ENCODE measurements at places on chromosomes 6 and 20. TPM values are rescaled to one million over a fixed set of nuclear protein-coding genes. Genes with fewer than 3 reads are reported as not detected.
A peak's percentile ranks its signal among the peaks of the same experiment; 100 is the strongest.

Gene CST5
- not detected for total RNA-seq

- H3K4me1 ChIP-seq = peaks cover 4% of the 10 kb centered on the region
- no peak overlapping the region for H3K4me3 ChIP-seq
- no peaks in the 10 kb centered on the region for H3K36me3 ChIP-seq
- DNase-seq = no peak
- H3K27ac ChIP-seq = no peak overlapping the region
Observed at GRCh38 chr6:44917430-44917829, 410.7 kb upstream of the RUNX2 start.

- H3K27ac ChIP-seq = peak overlapping the region; percentile 75
- H3K36me3 ChIP-seq = no peaks in the 10 kb centered on the region
- no peak for DNase-seq
- no peak overlapping the region for H3K4me3 ChIP-seq
- no peaks in the 10 kb centered on the region for H3K27me3 ChIP-seq
Observed at GRCh38 chr20:49969234-49969633, 13.5 kb upstream of the SNAI1 start.

Gene OPRM1
- not detected for total RNA-seq

DNA sequence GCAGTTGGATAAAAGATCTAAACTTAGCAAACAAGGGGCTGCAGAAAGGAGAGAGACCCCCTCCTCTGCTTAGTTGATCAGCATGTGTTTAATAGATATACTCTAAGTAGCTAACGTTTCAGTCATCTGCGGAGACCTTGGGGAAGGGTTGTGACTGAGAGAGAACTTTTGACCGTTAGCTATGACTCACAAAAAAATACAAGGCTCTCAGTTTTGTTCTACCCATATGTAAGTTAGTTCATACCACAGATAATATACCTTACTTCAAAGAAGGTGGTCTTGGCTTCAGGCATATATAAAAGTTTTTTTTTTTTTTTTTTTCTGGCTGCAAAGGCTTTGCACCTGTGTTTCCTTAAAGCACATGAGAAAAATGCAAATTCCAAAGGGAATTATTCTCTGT lies 258.9 kb downstream of the GJA1 start:
- no peaks in the 10 kb centered on the region for H3K36me3 ChIP-seq
- H3K27me3 ChIP-seq = no peaks in the 10 kb centered on the region
- no peak overlapping the region for H3K4me3 ChIP-seq
- H3K4me1 ChIP-seq = peaks cover 9% of the 10 kb centered on the region

DNA sequence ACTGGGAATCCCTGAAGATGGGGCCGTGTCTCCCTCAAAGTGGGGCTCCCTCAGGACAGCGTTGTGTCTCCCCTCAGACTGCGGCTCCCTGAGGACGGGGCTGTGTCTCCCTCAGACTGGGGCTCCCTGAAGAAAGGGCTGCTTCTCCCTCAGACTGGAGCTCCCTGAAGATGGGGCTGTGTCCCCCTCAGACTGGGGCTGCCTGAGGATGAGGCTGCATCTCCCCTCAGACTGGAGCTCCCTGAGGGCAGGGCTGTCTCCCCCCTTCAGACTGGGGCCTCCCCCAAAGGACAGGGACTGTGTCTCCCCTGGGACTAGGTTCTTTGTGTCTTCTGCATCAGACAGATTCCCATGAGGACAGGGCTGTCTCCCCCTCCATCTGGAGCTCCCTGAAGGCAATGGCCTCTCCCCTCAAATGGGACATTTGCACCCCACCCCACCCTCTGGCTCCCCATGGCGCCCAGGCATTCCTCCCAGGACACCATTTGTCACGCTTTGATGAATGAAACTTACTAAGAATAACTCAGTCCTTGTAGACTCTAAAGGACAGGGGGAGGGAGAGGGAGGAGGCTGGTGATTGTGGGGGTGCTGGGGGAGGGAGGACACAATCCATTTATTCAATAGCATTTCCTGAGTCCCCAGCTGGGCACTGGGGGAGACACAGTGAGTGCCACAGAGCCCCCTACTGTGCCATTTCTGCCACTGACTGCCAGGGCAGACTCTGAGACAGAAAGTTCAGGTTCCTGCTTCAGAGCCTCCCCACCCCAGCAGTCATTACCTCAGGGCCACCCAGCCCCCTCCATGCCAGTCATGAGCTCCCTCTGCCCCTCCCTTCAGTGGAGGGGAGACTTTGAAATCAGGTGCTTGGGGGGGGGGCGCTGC lies 122.4 kb downstream of the MRPL14 start:
- peaks cover 17% of the 10 kb centered on the region for H3K27me3 ChIP-seq
- H3K4me1 ChIP-seq = peaks cover 31% of the 10 kb centered on the region
- H3K4me3 ChIP-seq = no peak overlapping the region
- no peaks in the 10 kb centered on the region for H3K36me3 ChIP-seq
- H3K27ac ChIP-seq = peak overlapping the region; percentile 80
- DNase-seq = peak; percentile 44

DNA sequence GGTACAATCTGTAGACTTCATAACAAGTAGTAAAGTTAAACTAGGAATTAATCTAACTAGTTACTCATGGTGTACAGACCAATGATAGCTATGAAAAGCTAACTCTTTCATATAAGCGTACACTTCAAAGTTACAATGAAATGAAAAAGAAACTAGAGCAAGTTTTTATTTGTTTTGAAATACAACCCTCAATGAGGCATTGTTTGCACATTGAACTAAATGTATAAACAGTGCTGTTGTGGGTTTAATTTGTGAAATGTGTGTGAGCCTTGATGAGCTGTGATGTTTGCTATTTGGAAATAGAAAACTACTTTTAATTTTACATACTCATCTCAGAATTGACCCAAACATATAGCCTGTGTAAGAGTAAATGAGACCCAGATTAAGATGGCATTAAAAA lies 11.1 kb upstream of the EYA4 start:
- no peaks in the 10 kb centered on the region for H3K27me3 ChIP-seq
- no peak overlapping the region for H3K27ac ChIP-seq
- H3K4me3 ChIP-seq = no peak overlapping the region
- no peak for DNase-seq
- H3K4me1 ChIP-seq = no peaks in the 10 kb centered on the region

Gene ELOVL2
- total RNA-seq = 1.1 TPM

Gene RUNX2
- total RNA-seq = 2.3 TPM

GRCh38 chr6:51992876-51993275 lies 94.5 kb downstream of the PKHD1 start:
- no peak overlapping the region for H3K4me3 ChIP-seq
- no peaks in the 10 kb centered on the region for H3K4me1 ChIP-seq
- DNase-seq = no peak
- H3K27ac ChIP-seq = no peak overlapping the region

Gene GPR6
- not detected for total RNA-seq

GRCh38 chr6:7636151-7636550 lies 46.2 kb downstream of the SNRNP48 start:
- no peak overlapping the region for H3K4me3 ChIP-seq
- no peak overlapping the region for H3K27ac ChIP-seq
- H3K4me1 ChIP-seq = no peaks in the 10 kb centered on the region
- H3K27me3 ChIP-seq = no peaks in the 10 kb centered on the region

GRCh38 chr6:144952456-144953240 lies 667.5 kb downstream of the UTRN start:
- DNase-seq = no peak
- H3K4me1 ChIP-seq = no peaks in the 10 kb centered on the region
- H3K36me3 ChIP-seq = no peaks in the 10 kb centered on the region
- no peak overlapping the region for H3K4me3 ChIP-seq
- H3K27me3 ChIP-seq = no peaks in the 10 kb centered on the region
- no peak overlapping the region for H3K27ac ChIP-seq

DNA sequence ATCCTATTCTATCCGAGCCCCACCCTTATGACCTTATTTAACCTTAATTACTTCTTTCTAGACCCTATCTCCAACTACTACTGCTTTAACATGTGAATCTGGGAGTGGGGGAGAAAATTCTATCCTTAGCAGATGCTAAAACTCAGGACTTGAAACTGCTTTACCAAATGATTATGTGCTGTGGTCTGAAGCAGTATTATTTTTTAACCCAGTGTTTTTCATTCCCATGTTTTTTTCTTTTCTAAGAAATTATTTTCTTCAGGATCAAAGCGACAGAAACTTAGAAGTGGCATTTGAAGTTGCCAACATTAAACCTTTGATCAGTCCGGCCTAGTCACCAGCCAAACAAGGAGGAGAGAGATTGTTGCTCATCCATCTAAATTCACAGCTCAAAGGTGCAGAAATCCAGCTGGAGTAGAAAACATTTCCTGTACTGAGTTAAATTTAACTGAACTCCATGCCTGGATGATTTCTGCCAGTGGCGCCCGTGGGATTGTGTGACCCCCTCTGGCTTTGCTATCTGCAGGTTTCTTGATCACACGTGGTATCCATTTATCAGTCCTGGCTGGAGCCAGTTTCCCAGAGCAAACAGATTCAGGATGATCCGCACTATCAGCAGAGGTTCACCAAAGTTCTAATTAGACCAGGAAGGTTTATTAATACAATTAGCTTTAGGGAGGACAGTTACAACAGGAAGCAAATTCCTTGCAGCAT lies 300.5 kb downstream of the PLCB1 start:
- H3K36me3 ChIP-seq = no peaks in the 10 kb centered on the region
- H3K4me1 ChIP-seq = peaks cover 71% of the 10 kb centered on the region
- peak overlapping the region; percentile 65 for H3K27ac ChIP-seq
- H3K27me3 ChIP-seq = no peaks in the 10 kb centered on the region

Gene PPP1R18
- total RNA-seq = 77.2 TPM

- H3K4me3 ChIP-seq = no peak overlapping the region
- no peaks in the 10 kb centered on the region for H3K36me3 ChIP-seq
- no peaks in the 10 kb centered on the region for H3K4me1 ChIP-seq
Observed at GRCh38 chr6:81694207-81694606, 58.3 kb downstream of the TENT5A start.

- no peak for DNase-seq
- no peaks in the 10 kb centered on the region for H3K36me3 ChIP-seq
- no peaks in the 10 kb centered on the region for H3K27me3 ChIP-seq
- H3K27ac ChIP-seq = no peak overlapping the region
Observed at GRCh38 chr6:155517294-155517693, 61.7 kb upstream of the NOX3 start.

DNA sequence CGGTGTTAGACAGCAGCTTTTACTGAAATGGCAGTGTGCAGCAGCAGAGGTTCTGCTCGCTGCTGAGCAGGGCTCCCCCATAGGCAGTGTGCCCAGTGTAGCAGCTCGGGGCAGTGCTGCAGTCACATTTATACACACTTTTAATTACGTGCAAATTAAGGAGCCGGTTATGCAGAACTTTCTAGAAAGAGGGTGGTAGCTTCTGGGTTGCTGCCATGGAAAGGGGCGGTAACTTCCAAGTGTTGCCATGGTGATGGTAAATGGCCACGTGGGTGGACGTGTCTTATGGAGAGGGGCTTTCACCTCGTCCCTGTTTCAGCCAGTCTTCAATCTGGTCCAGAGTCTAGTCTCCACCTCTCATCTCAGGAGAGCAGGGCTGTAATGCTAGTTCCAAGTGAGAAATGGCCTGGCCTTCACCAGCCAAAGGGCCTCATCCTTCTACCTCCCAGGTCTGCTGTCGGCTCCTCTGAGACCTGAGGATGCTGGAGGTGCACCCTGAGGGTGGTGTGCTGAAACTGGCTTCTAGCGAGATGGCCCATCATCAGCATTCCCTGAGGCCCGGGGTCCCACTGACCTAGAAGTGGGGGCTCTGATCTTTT lies 180.5 kb upstream of the PMEPA1 start:
- no peaks in the 10 kb centered on the region for H3K36me3 ChIP-seq
- no peaks in the 10 kb centered on the region for H3K27me3 ChIP-seq
- H3K4me1 ChIP-seq = no peaks in the 10 kb centered on the region
- H3K27ac ChIP-seq = no peak overlapping the region

Gene FAM209B
- 0.53 TPM for total RNA-seq

Gene SYCP2L
- 0.24 TPM for total RNA-seq

Gene C6orf163
- total RNA-seq = 0.67 TPM

Gene SLC22A2
- not detected for total RNA-seq

DNA sequence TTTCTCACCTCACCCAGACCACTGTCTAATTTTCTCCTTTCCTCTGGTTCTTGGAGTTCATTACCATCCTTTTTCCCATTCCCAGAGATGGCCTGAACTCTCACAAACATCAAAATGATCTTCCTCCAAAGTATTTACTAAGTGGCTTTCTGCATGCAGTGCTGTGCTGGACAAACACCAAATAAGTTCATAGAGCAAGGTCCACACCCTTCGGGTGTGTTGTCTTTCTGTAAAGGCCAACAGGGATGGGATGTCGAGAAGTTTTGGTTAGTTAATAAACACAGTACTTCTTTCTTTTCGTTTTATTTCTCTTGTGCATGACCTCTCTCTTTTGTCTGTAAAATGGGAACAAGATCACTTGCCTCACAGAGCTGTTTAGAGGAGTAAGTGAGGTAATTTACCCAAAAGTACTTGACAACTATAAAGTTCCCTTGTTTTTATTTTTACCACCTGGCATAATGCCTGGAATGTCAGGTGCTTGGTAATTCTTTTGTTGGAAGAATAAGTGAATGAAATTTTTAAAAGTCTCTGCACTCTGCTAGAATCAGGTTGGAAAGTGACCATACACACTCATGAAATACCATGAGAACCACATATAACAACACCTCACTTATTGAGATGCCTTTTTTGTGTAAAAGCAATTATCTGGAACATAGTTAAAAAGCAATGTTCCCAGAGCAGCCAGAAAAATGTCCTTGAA lies 22.8 kb upstream of the CCN6 start:
- H3K36me3 ChIP-seq = no peaks in the 10 kb centered on the region
- no peaks in the 10 kb centered on the region for H3K27me3 ChIP-seq
- no peak overlapping the region for H3K4me3 ChIP-seq
- DNase-seq = no peak
- H3K27ac ChIP-seq = peak overlapping the region; percentile 10
